H1 (cell line): ENCODE measurements at places on chromosomes 3 and 15. TPM values are rescaled to one million over a fixed set of nuclear protein-coding genes. Genes with fewer than 3 reads are reported as not detected.

DNA sequence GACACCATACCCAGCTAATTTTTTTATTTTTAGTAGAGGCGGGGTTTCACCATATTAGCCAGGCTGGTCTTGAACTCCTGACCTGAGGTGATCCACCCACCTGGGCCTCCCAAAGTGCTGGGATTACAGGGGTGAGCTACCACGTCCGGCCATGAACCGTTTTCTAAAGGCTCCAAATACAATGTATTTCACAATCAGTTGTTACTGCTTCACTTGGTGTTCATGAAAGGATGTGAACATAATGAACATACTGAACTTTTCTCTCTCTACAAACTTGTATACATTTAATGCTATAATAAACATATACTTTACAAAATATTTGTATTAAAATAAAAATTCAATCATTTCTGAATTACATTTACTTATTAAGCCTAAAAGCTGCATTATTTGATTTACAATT lies 28.9 kb downstream of the TBL1XR1 start:
- no peak overlapping the region for H3K27ac ChIP-seq
- no peaks in the 10 kb centered on the region; the same call in 1 of the 2 replicates for H3K36me3 ChIP-seq
- no peak for DNase-seq
- no peak overlapping the region for H3K4me3 ChIP-seq

Gene SLC6A20
- total RNA-seq = not detected in 2 replicates

DNA sequence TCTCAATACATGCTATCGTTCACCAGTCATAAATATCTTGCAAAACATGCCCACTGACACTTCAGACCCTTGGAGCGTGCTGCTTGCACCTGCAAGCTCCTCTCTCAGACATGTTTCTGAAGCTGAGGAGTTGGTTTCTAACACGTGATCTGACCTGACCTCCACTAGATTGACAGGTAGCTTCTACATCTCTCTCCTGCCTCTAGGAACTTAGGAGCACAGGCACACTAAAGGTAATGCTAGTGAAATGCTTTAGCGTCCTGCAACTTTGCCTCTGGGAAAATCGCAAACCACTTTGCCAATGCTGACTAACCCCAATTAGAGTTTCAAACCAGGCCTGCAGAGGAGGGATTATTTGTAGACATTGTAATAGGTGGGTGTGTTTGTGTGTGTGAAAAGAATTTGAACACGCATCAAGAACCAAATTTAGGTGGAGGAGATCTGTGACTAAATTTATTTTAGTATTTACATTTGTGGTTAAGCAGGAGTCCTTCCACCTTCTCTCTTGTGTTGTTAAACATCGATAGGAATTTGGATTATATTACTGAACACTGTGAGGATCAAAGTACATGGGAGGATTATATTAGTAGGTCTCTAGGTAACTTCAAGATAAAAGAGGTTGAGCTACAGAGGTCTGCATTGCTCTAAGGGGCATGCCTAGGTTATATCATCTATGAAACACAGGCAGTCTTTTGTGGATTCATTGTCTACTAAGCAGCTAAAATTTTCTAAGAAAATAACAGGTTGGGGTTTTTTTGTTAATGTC lies 86.7 kb upstream of the ZBED2 start:
- DNase-seq = no peak
- H3K36me3 ChIP-seq = no peaks in the 10 kb centered on the region
- H3K27me3 ChIP-seq = no peaks in the 10 kb centered on the region
- H3K27ac ChIP-seq = no peak overlapping the region
- no peaks in the 10 kb centered on the region for H3K4me1 ChIP-seq
- no peak overlapping the region for H3K4me3 ChIP-seq

- H3K4me3 ChIP-seq = no peak overlapping the region
- peaks cover 8% of the 10 kb centered on the region for H3K4me1 ChIP-seq
- no peak overlapping the region for H3K27ac ChIP-seq
- no peak for DNase-seq
Measured at GRCh38 chr15:88401251-88401995, 65.8 kb downstream of the MRPL46 start.

- no peaks in the 10 kb centered on the region for H3K36me3 ChIP-seq
- no peak overlapping the region for H3K27ac ChIP-seq
- no peak overlapping the region for H3K4me3 ChIP-seq
- no peaks in the 10 kb centered on the region; the same call in none of the 2 replicates for H3K4me1 ChIP-seq
- no peaks in the 10 kb centered on the region for H3K27me3 ChIP-seq
Measured at GRCh38 chr3:194107107-194107506, 28.8 kb upstream of the HES1 start.

GRCh38 chr15:69997813-69998212 lies 99.9 kb downstream of the TLE3 start:
- H3K4me1 ChIP-seq = no peaks in the 10 kb centered on the region
- no peaks in the 10 kb centered on the region for H3K27me3 ChIP-seq
- no peak overlapping the region for H3K27ac ChIP-seq
- no peaks in the 10 kb centered on the region for H3K36me3 ChIP-seq
- no peak overlapping the region for H3K4me3 ChIP-seq

DNA sequence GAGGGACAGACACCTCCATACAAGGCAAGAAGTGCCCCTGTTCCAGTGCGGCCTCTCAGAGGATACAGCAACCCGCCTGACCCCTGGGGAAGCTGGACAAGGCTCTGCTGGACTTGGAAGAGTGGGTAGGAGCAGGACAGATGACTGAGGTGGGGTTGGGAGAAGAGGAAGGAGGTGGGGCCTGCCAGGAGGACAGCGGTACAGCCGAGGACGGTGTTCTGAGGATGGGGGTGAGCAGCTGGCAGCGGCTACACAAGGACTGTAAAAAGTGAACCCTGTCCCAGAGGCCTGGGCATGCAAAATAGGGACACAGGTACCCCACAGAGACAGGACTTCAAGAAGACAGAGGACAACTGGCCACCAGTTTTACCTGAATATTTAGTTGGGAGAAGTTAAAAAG lies 23.5 kb upstream of the ELP6 start:
- H3K27ac ChIP-seq = no peak overlapping the region
- H3K4me1 ChIP-seq = no peaks in the 10 kb centered on the region
- no peaks in the 10 kb centered on the region for H3K27me3 ChIP-seq
- no peak overlapping the region for H3K4me3 ChIP-seq

DNA sequence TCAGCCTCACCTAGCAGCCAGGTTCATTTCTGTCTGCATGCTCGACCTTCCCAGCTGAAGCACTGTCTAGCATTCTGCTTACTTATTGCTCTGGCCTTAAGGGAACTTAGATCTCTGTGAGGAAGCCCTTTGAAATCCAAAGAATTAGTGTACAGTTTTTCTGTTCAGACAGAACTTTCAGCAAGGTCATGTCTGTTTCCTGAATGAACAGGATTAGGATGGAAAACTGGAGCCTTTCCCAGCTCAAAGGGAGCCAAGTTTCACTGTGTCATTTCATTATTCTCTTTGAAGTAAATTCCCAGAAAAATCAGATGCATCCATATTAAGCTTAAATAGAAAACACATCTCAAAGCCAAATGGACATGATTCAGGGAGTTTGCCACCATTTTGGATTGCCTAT lies 457.3 kb upstream of the KCNMB2 start:
- no peaks in the 10 kb centered on the region for H3K27me3 ChIP-seq
- H3K4me3 ChIP-seq = no peak overlapping the region
- no peaks in the 10 kb centered on the region for H3K4me1 ChIP-seq
- H3K27ac ChIP-seq = no peak overlapping the region

DNA sequence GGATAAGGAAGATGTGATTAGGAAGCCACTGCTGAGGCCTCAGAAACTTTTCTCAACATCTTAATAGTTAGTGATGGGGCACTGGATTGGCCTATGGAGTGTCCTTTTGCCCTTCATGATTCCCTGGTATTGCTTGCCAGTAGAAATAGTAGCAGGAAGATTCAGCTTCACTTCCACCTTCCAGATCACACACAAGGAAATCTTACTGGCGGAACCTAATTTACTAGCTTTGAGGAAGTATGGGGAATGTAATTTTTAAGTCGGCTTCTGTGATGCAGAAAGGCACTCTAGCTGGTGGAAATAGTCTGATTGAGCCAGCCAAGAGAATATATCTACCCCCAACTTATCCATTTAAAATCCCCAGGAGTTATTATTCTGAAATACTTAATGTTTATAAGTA lies 46.5 kb downstream of the LPP start:
- peaks cover 2% of the 10 kb centered on the region; the same call in 1 of the 2 replicates for H3K4me1 ChIP-seq
- no peak overlapping the region for H3K27ac ChIP-seq

GRCh38 chr15:68192117-68192516 lies 13.0 kb downstream of the CALML4 start:
- no peak for DNase-seq
- H3K36me3 ChIP-seq = peaks cover 25% of the 10 kb centered on the region
- no peak overlapping the region for H3K27ac ChIP-seq
- no peak overlapping the region for H3K4me3 ChIP-seq

Gene RPS27L
- 143 and 160 TPM in 2 replicates for total RNA-seq

GRCh38 chr3:34568766-34569165 lies 770.3 kb downstream of the PDCD6IP start:
- H3K4me3 ChIP-seq = no peak overlapping the region
- H3K27me3 ChIP-seq = no peaks in the 10 kb centered on the region
- no peak for DNase-seq

Gene ERICH6
- total RNA-seq = not detected in 2 replicates

DNA sequence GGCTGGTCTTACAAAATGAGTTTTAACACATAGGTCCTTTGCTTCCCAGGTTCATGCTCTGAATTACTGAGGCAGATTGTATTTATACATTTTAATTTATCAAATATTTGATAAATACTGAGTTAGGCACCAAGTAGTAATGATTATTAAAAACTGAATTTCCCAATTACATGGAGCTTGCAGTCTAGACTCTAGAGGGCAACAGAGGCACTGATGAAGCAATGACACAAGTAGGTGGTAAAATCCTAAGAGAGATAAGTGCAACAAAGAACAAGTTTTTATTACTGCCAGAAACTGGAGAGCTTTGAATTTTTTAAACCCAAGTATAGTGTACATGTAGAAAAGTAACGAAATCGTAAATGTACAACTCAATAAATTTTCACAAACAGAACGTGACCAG lies 406.2 kb upstream of the RARB start:
- DNase-seq = no peak
- no peak overlapping the region for H3K4me3 ChIP-seq
- no peaks in the 10 kb centered on the region for H3K36me3 ChIP-seq
- H3K27me3 ChIP-seq = no peaks in the 10 kb centered on the region

GRCh38 chr3:148729476-148730055 lies 31.9 kb downstream of the AGTR1 start:
- no peaks in the 10 kb centered on the region for H3K36me3 ChIP-seq
- H3K27me3 ChIP-seq = no peaks in the 10 kb centered on the region
- no peaks in the 10 kb centered on the region for H3K4me1 ChIP-seq
- no peak overlapping the region for H3K27ac ChIP-seq

DNA sequence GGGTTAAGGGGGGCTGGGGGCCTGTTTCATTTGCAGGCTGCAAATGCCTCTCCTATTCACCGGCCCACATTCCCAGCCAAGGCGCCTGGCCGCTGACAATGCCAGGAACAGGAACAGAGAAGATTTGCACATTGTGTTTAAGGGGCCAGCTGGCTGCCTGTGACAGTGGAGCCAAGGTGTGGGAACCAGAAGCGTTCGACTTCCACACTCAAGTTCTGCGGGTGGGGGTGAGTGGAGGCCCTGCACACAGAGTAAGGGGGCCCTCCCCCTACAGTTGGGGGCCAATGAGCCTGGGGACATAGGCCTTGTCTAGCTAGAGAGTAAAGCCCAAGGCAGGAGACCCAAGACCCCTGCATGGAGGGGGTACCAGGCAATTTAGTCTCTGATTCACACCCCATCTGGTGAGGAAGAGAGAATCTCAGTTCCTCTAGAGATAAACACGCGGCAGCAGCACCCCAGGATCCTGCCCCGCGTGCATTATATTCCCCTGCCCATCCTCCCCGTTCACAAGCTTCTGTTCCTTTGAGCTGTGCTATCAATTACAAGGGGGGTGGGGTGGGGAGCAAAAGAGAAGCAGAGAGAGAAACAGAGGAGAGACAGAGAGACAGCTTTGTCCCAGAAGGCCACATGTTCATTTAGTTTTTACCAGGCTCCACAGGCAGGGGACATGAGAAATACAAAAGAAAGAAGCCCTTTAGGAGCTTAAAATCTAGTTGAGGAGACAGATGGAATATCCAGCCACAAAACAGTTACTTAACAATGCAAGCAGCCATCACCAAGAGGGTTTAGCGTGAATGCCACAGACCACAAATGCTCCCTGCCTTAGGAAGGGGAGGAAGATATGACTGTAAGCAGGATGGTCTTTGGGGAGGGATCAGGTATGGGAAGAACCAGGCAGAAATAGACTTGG lies 9.2 kb downstream of the IGDCC3 start:
- H3K27me3 ChIP-seq = no peaks in the 10 kb centered on the region
- DNase-seq = peak; percentile 60
- H3K36me3 ChIP-seq = no peaks in the 10 kb centered on the region
- no peak overlapping the region for H3K4me3 ChIP-seq
- H3K4me1 ChIP-seq = peaks cover 31% of the 10 kb centered on the region

GRCh38 chr3:134643150-134643675 lies 7.6 kb downstream of the KY start:
- no peaks in the 10 kb centered on the region for H3K36me3 ChIP-seq
- H3K27me3 ChIP-seq = peaks cover 17% of the 10 kb centered on the region
- H3K4me1 ChIP-seq = no peaks in the 10 kb centered on the region; the same call in 1 of the 2 replicates
- H3K27ac ChIP-seq = no peak overlapping the region

Gene FBXW12
- total RNA-seq = 0.35 TPM in 1 of 2 replicates, not detected in the other

DNA sequence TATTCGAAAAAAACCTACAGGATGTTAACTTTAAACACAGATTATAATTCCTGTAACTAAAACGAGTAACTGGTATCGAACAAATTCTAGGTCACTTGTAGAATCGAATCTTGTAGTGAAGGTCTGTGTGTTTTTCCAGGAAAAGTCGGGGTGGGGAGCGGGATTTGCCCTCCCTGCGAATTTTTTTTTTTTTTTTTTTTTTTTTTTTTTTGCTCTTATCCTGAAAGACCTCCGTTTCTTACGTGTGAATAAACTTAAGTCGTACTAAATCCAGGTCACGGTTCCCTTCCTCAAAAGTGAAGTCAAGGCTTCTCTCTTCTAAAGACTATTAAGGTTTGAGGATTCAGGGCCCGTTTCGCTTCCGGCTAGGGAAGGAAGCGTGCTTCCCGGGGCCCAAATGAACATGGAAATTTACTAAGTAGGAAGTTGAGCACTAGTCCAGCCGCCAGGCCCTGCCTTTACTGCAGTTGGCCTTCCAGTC lies 770 bp downstream of the TBC1D5 start:
- peaks cover 5% of the 10 kb centered on the region for H3K4me1 ChIP-seq
- peak overlapping the region; percentile 63 for H3K4me3 ChIP-seq
- H3K27ac ChIP-seq = peak overlapping the region; percentile 94
- H3K36me3 ChIP-seq = no peaks in the 10 kb centered on the region

- H3K4me3 ChIP-seq = no peak overlapping the region
- no peaks in the 10 kb centered on the region for H3K27me3 ChIP-seq
- no peaks in the 10 kb centered on the region; the same call in 1 of the 2 replicates for H3K4me1 ChIP-seq
- no peaks in the 10 kb centered on the region for H3K36me3 ChIP-seq
- no peak for DNase-seq
Measured at GRCh38 chr15:28082891-28083684, 16.0 kb downstream of the OCA2 start.

Gene ITIH4
- total RNA-seq = 0.78 and 3.7 TPM in 2 replicates

GRCh38 chr15:99963976-99964375 lies 230.7 kb upstream of the LYSMD4 start:
- DNase-seq = no peak
- H3K27ac ChIP-seq = no peak overlapping the region
- no peak overlapping the region for H3K4me3 ChIP-seq
- H3K4me1 ChIP-seq = no peaks in the 10 kb centered on the region
- peaks cover 2% of the 10 kb centered on the region; the same call in 1 of the 2 replicates for H3K27me3 ChIP-seq

Gene KNG1
- 0.31 TPM in 1 of 2 replicates, not detected in the other for total RNA-seq
